Left ventricle myocardium inferior (tissue), 1 donor: ENCODE measurements at places on chromosomes 12 and 14.

DNA sequence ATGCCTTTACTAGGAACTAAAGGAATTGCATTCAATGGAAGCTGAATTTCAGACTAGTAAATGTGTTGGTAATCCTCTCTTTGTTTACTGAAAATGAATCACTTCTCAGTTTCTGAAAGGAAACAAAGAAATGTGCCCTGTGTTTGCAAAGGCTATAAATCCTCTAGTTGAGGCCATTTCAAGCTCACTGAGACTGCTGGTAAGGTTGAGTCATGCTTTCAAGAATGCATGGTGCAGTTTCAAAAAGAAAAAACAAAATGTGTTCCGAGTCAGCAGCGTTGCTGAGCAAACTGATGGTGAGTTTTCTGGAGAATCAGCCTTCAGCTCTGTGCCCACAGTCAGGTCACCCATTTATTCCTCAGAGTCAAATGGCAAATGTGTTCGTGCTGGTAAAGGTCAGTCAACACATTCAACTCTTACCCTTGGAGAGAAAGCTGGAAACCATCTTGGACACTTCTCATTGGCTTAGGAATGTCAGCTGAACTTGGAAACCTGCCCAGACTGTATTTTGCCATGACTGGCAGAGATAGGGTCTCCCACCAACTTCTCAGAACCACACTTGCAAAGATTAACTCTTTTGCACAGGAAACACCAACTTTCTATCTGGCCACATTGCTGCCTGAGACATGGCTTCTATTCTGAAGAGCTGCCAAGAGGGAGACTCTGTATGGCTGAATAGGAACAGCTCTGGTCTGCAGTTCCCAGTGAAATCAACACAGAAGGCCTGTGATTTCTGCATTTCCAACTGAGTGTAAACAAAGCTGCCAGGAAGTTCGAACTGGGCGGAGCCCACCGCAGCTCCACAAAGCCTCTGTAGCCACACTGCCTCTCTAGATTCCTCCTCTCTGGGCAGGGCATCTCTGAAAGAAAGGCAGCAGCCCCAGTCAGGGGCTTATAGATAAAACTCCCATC, 484.4 kb downstream of the ATP23 start:
- H3K27me3 ChIP-seq: no peaks in the 10 kb centered on the region
- H3K4me3 ChIP-seq: no peak overlapping the region
- no peak for DNase-seq
- no peak overlapping the region for H3K27ac ChIP-seq
- peaks cover 16% of the 10 kb centered on the region for H3K4me1 ChIP-seq

- no peak overlapping the region for H3K4me3 ChIP-seq
- H3K27me3 ChIP-seq: no peaks in the 10 kb centered on the region
- no peak overlapping the region for H3K27ac ChIP-seq
- no peaks in the 10 kb centered on the region for H3K36me3 ChIP-seq
Measured at GRCh38 chr14:55152052-55152753, 23.2 kb downstream of the LGALS3 start.

- DNase-seq: no peak
- no peaks in the 10 kb centered on the region for H3K27me3 ChIP-seq
- H3K36me3 ChIP-seq: peaks cover 28% of the 10 kb centered on the region
Measured at GRCh38 chr12:2813214-2814185, 1.0 kb downstream of the ITFG2 start.

DNA sequence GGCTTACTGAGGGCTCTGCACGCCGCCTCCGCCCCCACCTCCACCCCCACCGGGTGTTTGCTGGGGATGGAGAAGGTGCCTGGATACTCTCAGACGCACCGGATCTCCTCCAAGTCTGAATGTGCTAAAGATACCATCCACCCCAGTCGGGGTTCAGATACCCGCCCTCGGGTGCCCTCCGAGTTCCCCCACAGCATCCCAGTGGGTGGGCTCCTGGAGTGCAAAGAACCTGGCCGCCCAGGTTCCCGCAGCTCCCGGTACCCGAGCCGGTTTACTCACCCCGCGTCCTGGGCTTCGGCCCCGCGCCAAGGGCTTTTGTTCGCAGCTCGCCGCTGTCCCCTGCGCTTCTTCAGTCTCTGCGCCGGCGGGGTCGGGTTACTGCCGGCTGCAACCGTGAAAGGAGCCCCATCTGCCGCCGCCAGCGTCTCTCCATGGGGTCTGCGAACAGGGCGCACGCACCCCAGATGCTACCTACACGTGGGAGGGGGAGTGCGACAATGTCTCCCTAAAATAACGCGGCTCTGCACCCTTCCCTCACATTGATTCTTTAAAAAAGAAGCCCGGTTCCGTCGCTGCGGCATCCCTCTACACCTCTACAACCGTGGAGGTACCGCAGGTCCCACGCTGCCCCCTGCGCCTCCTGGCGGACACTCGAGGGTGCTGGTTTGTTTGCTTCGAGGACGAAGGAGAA, at the start of gene CCDC177:
CCDC177 (minus strand) TSS at position 609 of the 691 bp plus-strand sequence. CDS start 1,249 bp downstream, outside the sequence.
- no peak within 1 kb of the TSS for H3K27ac ChIP-seq
- DNase-seq: no peak
- H3K4me3 ChIP-seq: peak within 1 kb of the TSS; percentile 66
- H3K4me1 ChIP-seq: peaks cover 36% of the 10 kb centered on the region
- H3K27me3 ChIP-seq: peaks cover 97% of the 10 kb centered on the region
